ENCODE measurements at places on chromosomes 4 and X.

GRCh38 chr4:77849278-77849965 is 13.2 kb upstream of the MRPL1 start:
- no peak for DNase-seq

GRCh38 chr4:73315091-73315490 is 56.5 kb upstream of the ANKRD17 start:
- peak; percentile 55 for DNase-seq

- DNase-seq: no peak
These were observed 207.9 kb upstream of the FAM241A start for GRCh38 chr4:111937368-111937767.

GRCh38 chr4:56817840-56818491 is 3.5 kb downstream of the SPINK2 start:
- DNase-seq: no peak

- DNase-seq: no peak
These were observed 587.5 kb upstream of the LCORL start for GRCh38 chr4:18608908-18609533.

DNA sequence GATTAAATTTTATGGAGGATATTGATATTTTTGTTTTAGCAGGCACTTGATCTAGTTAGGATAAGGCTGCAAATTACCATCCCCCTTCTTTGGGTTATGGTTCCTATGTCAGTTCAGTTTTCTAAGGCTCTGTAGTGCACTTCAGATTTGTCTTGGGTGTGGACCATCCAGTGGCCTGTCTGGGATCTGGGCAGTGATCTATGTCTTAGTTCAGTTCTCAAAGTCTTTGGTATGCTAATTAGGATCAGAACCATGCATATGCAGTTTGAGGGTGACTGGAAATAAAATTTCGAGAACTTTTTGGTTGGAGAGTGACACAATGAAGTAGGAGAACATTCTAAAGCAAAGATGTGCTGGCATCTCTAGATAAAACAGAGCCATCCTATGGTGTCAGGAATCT is 388.2 kb downstream of the MID1IP1 start:
- DNase-seq: no peak

- no peak for DNase-seq
These were observed 106.6 kb upstream of the PCDH18 start for GRCh38 chr4:137638934-137639333.

GRCh38 chrX:101619364-101619763 is 1.6 kb upstream of the ARMCX6 start:
- no peak for DNase-seq

DNA sequence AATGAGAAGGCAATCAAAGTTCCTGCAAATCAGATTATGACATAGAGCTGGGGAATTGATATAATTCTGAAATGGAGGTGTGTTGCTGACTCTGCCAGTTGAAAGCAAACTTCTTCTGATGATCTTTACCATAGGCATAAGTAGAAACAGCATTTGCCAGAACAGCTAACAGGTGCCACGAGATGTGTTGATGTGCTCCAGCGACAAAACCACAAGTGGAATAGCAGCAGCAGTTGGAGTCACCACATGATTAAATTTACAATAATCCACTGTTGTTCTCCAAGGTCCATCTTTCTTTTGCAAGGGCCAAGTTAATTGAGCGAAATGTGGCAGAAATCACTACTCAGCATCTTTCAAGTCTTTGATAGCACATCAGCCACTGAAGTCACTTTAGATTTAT is 3.7 kb upstream of the OSTC start:
- DNase-seq: no peak

DNA sequence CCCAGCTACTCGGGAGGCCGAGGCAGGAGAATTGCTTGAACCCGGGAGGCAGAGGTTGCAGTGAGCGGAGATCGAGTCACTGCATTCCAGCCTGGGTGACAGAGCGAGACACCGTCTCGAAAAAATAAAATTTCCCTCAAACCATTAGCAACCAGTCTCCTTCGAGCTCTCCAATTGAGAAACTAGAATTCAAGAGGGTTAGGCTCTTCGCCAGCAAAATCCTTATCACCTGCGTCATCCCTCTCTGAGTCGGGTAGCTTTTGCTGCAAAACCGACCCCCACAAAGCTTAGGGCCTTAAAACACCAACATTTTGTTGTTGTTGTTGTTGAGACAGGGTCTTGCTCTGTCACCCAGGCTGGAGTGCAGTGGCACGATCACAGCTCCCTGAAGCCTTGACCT is 75.1 kb upstream of the DDX3X start:
- DNase-seq: no peak

DNA sequence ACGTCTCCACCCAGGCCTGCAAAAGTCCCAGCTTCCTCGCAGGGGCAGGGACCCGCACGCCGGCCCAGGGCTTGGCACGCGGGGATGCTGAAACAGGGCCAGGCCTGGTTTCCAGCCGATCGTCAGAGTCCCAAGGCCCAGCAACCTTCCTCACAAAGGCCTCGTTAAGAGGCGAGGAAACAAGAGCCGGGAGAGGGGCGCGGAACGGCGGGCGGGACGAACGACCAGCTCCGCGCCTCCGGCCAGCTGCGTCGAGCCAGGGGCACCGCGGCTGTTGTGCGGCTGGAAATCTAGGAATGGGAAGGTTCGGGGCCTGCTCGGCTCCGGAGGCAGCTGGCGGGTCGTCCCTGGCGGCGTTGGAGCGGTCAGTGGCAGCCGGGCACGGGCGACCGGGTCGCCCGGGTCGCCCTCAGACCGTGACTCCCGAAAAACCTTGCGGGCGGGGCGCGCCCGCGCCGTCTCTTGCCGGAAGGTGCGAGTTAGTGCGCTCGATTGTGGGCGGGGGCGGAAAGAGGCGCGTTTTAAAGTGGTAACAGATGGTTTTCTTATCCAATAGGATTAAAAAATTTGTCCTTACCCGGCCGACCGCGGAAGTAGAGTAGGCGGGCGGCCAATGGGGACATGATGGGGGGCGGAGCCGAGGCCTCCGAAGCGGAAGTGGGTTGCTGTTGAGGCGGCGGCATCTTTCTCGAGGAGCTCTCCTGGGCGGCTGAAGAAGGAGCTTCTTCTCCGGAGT is at the start of gene RNF4:
RNF4 (plus strand) TSS at position 651 of the 736 bp plus-strand sequence. CDS start 21,388 bp downstream, outside the sequence.
- peak; percentile 90 for DNase-seq

- no peak for DNase-seq
These were observed 50.4 kb downstream of the FHIP1A start for GRCh38 chr4:151459375-151459774.

DNA sequence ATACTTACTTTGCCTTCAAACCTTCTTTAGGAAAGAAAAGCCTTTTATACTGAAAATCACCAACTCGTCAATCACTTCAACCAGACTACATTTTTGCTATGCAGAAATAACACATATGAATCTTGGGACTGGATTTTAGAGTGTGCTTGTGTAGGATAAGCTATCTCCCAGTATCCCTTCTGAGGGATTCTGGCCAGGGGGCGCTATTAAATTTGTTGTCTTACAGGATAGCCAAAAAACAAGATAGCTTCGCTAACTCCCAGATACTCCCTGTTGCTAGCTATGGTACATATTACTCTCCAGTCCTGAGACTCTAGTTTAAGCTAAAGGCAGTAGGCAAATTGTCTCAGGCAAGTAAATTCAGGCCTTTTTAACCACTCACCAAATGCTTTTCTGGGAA is 167.2 kb downstream of the LHFPL1 start:
- DNase-seq: no peak

- DNase-seq: peak; percentile 12
These were observed 1993.8 kb downstream of the ARAP2 start for GRCh38 chr4:34250562-34250961.

GRCh38 chrX:139191746-139192385 is 338.7 kb upstream of the F9 start:
- DNase-seq: no peak

DNA sequence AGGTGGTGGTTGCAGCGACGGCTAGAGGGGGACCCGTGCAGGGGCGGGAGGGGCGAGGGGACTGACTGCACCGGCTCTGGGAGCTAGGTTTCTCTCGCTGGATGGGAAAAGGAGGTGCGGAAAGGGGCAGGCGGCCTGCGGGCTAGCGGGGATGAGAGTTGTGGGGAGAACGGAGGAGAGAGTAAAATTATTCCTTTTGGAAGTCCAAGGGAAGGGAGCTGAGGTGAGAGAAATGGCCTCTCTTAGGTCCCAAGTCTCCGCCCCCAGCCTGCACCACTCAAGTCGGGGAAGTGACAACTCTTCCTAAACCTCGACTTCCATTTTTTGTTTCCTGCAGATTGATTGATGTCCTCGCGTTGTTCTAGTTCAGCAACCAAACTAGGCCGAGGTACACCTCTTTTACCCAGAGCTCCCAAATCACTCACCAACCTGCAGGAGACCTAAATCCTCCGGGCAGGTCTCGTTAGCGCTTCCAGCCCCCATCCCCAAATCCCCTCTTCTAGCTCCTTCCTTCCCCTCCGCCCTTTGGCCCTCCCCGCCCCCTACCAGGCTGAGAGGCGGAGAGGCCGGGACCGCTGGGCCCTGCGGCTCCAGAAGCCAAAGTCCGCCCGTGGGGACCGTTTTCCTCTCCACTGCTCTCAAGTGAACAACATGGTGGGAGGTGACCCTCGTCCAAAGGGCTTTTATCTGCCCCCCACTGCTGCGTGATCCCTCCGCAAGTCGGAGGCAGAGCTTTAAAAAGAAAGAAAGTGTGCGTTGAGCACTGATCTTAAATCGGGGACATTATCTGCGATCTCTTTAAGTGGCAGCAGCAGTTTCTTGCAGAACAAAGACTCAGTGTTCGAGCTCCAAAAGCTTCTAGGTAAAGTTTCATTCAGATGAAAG is 7.3 kb downstream of the PITX2 start:
- no peak for DNase-seq

DNA sequence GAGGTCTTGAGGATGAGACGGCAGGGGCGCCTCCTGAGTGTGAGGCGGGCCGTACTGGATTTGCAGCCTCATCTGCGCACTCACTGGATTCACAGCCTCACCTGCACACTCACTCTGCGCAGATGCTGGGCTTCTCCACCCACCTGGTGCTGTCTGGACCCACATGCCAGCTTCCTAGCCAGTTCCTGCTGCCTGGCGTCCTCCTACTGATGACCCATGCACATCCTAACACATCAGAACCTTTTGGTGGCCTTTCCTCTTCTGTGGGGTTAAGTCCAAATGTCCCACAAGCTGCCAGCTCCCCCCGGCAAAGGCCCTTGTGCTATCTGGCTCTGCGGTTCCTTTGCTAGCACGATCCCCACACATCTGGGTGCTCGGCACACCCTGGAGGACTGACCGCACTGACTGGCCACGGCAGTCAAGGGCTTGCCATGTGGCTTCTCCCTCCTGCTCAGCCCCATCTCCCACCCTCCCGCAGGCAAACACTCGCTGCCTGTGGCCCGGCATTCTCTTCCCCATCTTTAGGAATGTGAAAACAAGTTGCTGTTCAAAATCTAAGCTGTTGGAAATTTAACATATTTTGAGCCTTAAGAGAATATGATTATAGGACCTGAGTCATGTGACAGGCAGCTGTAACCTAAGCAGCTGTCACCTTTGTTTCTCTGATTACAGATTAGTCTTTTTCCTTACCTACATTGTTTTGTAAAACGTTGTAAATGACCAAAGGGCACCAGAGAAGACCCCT is 39.4 kb upstream of the AFAP1 start:
- no peak for DNase-seq

DNA sequence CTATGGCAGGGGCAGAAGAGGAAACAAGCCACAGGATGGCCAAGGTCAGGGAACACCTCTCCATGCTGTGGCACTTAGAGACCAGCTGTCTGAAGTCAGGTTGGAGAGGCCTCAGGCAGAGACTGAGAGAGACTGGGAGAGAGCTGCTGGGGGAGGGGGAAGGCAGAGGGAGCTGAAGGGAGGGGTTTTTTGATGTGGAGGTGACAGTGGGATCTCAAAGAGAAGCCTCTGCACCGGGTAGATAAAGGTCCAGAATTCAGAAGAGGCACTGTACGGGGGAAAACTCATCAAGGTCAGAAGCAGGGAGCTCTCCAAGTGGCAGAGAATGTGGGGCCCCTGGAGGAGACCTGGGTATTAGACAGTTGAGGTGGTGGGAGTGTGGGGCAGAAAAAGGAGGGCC is 41.6 kb upstream of the HMGB3 start:
- DNase-seq: no peak

DNA sequence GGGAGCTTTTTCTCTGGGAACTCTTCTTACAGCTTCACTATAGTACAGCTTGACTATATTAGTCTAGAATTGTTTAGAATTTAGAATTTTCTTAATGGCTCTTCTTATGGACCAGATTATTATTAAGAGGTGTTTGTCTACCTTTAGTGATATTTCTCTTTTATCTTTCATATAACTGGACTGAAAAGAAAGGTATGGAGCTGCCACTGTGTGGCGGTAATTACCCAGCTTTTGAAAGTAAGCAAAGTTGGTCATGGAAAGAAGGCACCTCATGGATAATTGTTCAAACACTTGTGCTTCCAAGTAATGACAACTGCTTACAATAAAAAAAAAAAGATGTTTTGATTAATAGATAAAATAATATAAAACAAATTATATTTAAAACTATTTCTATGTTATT is 1112.5 kb downstream of the TECRL start:
- DNase-seq: no peak

- no peak for DNase-seq
These were observed 36.5 kb downstream of the HERC3 start for GRCh38 chr4:88628746-88629145.

- DNase-seq: no peak
These were observed 731 bp upstream of the AMMECR1 start for GRCh38 chrX:110318664-110318968.

DNA sequence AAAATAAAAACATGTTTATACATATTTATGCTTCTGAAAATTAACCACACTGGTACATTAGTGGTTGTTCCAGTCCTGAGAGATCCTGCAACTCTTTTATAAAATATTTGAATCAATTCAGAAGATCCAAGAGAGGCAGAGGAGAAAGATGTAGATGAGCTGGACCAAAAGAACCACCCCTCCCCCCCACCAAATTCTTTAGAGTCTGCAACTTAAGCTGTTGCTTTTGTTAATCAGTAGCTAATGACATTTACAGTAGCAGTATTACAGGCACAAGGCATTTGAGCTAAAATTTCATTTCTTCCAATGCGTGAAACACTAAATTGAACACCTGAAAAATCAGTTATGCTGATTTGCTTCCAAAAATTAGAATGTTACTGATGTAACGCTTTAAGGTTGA is 61.5 kb downstream of the PDK3 start:
- DNase-seq: no peak

- DNase-seq: peak; percentile 6
These were observed 313.7 kb upstream of the SMIM31 start for GRCh38 chr4:164440199-164440598.

DNA sequence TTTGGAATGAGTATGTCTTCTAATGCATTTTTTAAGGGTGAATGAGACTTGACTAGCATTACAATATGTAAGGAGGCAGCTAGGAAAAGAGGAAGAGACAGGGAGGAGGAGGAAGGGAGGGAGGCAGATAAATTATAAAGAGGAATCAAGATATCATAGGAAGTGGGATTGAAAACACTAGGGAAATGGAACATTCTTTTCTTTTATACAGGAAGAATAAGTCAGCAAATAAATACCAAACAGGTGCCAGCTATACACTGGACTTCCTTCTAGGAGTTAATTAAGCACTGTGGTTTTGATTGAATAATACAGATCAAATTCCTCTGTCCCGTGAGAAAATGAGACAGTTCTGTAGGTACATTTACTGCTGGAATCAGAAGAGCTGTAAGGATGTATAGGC is 78.6 kb downstream of the PACRGL start:
- no peak for DNase-seq

All from fibroblast of skin of left biceps (primary cell).